ENCODE measurements at places on chromosomes 1 and 21.

DNA sequence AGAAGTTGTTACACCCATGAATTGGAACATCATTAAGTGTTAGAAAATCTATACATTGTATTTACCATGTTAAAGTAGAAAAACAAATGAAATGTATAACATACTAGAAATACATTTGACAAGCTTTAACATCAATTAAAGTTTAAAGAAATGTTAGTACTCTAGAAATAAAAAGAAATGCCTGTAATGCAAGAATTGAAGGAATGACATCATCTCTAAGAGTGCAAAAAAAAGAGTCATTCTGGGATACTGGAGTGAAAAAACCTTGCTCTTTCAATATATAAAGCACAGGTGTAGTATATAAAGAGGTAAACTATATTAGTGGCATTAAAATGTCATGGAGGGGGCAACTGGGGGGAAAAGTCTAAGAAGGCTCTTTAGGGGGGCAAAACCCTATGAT lies 210.8 kb upstream of the PLD5 start:
- DNase-seq, result no peak

DNA sequence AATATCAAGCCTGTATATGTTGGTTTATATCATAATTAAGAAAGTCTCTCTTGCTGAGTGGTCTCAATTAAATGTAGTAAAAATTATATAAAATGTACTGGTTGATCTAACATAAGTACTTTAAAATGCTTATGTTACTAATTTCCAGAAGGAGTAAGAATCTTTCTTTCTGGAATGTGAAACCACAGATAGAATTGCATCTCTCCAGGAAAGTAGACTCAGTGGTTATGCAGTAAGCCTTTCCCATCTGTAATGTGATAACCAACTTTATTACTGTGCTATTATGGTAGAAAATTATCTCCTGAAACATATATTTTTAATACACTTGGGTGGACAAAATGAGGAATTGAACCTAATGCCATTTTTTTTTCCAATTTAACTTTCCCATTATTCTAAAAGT lies 8.9 kb upstream of the RALGPS2 start:
- no peak for DNase-seq

DNA sequence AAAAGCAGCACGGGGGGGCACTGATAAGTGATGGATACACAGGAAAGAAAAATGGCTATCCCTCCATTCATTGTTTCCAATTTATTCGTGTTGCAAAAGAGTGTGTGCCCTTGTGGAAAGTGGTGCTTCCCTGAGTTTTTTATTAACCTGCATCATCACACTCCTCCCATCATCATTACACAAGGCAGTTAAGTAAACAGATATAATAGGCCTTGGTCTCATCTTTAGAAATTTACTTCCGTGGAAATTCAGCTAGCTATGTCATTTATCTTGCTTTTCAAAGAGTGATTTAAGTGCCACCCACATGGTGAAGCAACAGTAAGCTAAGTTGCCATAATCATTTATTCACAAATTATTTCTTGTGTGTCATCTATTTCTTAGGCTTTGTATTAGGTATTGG lies 473.3 kb downstream of the NEGR1 start:
- DNase-seq, result no peak

DNA sequence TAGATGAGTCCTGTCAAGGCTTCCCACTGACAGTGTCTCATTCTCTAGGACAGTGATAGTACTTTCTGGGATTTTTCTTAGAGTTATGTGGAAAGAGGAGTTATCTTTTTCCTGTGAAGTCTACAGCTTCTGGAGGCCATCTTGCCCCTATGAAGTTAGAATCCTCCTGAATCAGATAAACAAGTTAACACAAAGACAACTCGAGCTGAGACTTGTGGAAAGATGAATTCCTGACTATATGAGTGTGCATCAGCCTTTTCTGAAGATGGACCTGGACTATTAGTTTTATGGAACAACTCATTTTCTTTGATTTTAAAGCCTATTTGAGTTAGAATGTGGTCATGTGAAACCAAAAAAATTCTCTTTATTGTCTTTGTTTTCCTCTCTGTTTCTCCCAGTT lies 290.9 kb downstream of the LRRIQ3 start:
- DNase-seq, result no peak

DNA sequence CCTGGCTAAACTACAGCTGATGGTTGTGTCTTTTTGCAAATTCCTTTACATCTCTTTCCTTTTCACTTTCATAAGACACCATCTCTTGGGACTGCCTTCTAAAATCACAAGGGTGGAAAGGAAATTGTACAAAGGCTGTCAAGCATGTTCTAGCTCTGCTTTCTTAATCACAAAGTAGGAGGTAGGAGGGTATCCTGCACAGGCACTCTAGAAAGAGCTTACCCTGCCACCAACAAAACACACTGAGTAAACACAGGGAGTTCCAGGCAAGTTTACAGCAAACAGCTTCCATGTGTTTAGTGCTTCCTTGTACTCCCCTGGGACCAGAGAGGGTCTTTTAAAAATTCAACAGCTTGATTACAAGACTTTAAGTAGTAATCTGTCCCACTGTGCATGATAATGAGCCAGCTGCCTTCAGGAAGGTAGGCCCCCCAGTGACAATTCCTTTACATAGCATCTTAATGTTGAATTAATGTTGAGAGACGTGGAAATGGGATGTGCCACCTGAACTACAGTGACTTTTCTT lies 2.4 kb downstream of the PLPP3 start:
- DNase-seq, result peak; percentile 64

- DNase-seq, result no peak
Measured at GRCh38 chr1:25098717-25099116, 133.6 kb downstream of the SYF2 start.

DNA sequence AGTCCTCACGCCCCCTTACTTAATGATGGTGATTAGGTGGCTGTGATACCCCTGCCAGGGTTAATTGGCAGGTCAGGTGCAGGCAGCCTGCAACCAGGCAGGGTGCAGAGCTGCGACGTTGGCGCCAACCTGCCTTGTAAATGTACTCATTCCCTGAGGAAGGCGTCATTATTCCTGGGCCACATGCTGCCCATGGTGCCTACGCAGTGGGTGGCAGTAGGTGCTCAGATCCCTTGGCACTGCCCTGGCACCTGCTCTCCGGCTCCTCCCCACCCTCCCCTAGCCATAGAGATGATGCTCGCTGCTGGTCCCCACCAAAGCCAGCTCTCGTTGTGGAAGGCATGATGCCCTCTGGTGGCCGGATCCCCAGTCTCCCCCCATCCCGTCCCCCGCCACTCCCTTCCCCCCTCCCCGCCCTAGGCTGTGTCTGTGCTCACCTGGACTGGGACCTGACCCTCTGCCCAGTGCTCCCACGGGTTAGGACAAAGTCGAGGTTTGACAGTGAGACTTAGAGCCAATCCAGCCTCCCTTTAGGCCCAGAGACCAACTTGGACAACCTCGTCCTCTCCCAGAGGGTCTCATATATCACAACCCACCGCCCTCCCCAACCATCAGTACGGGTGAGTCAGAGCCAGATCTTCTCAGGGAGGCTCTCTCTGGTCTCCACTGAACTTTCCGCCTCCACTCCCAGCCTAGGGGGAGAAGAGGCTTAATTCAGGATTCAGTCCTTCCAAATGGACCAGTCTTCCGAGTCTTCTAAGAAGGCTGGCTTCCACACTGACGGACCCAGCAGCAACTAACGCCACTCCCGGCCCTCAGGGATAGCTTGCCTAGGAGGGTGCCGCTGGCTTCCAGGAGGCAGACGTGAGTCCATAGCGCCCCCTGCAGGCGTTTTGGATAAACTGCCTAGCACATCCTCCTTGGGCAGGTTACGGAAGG lies 5.7 kb downstream of the KRTCAP2 start:
- peak; percentile 90 for DNase-seq

DNA sequence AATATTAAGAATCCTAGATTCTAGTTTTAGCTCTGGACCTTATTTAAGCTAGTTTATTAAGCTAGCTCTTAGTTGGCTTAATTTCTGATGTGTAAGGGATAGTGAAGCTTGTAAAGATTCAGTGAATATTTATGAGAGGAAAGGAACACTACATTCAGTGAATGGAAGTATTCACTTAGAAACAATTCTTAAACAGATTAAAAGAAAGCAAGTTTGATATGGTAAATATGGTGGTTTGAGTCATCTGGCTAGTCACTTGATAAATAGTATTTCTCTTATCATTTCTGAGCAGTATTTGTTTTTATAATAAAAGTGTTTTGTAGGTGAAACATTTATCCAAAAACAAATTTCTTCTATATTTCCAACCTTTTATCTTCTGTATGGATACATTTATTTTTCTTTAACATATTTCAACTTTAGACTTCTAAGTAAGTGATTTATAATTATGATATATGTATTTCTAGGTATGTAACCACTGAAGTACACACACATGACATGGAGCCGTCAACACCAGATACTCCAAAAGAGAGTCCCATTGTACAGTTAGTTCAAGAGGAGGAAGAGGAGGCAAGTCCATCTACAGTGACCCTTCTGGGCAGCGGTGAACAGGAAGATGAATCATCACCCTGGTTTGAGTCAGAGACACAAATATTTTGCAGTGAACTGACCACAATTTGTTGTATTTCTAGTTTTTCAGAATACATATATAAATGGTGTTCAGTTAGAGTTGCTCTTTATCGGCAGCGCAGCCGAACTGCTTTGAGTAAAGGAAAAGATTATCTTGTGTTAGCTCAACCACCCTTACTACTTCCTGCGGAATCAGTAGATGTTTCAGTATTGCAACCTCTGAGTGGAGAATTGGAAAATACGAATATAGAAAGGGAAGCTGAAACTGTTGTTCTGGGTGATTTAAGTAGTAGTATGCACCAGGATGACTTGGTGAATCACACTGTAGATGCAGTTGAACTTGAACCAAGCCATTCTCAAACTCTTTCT lies 55.6 kb downstream of the SUCO start:
- peak; percentile 88 for DNase-seq

- DNase-seq, result peak; percentile 11
Measured at GRCh38 chr1:230204842-230205241, 137.8 kb downstream of the GALNT2 start.

GRCh38 chr1:39387452-39387851 lies 104.0 kb upstream of the BMP8A start:
- DNase-seq, result peak; percentile 84

- DNase-seq, result no peak
Measured at GRCh38 chr1:114114185-114115094, 39.2 kb downstream of the SYT6 start.

DNA sequence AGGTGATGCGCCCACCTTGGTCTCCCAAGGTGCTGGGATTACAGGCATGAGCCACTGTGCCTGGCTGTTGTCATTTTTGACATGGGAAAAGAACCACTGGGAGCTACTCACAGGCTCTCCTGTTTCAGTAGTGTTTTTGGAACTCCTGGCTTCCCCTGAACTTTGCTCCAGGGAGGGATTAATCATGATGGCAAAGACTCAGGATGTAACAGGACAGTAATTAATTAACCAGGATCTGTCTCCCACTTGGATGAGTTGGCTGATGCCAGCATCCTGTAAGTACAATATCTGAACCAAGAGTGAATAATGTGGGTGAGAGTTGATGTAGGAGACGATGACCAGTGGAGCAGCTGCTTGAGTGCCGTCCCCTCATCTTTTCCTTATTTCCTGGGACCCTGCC lies 4.9 kb downstream of the SFT2D2 start:
- no peak for DNase-seq

GRCh38 chr1:179001451-179001850 lies 24.2 kb upstream of the FAM20B start:
- no peak for DNase-seq

- no peak for DNase-seq
Measured at GRCh38 chr1:147811273-147811672, 50.9 kb upstream of the GJA5 start.

DNA sequence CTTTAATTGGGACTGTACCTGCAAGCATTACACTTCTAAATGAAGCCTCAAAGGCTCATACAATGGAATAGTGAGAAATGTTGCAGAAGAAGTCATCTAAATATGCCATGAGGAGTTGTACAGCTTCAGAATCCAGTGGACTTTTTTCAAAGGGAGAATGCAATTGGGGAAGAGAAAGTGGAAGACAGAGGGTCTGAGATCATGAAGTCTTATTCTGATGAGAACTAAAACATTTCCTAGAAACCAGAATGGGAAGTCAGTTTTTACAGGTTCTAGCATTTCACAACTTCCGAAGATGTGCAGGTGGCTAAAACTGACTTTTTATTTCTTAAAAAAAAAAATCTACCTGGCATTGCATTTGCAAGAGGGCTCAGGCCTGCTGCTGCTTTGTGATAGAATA lies 424.4 kb upstream of the RUNX1 start:
- DNase-seq, result no peak

DNA sequence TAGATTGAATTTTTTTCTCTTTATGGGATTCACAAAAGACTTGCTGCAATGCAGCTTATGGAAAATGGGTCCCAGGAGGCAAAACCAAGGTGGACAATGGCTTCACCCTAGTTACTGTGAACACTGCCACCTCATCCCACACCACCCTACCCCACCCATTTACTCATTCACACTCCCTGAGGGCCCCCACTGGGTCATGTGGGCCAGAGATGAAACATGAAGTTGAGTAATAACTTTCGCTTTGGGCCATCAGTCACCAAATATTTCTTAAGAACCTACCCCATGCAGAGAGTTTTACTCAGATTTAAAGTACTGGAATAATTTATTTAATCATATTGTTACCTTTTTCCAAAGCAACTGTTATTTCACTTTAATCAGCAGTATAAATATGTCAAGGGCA lies 191.8 kb downstream of the TPR start:
- peak; percentile 48 for DNase-seq
